ENCODE measurements at places on chromosomes 3 and 15. TPM values are rescaled to one million over a fixed set of nuclear protein-coding genes. Genes with fewer than 3 reads are reported as not detected.

The SPINK8 gene
- total RNA-seq, result not detected

The SLC35G2 gene
- total RNA-seq, result 13.7 TPM

The CACNA1D gene
- 1.5 TPM for total RNA-seq

The LTK gene
- 0.25 TPM for total RNA-seq

The ROPN1 gene
- total RNA-seq, result not detected

The SPINT1 gene
- total RNA-seq, result 144 TPM

The KLHL25 gene
- total RNA-seq, result 7.1 TPM

The CGNL1 gene
- total RNA-seq, result 6.9 TPM

The TRIM42 gene
- not detected for total RNA-seq

The GOLGA6L7 gene
- total RNA-seq, result not detected

The CAMP gene
- 0.25 TPM for total RNA-seq

The ZMYND10 gene
- total RNA-seq, result 4.7 TPM

Data from renal cortical epithelial cell (primary cell).